H54 (cell line): ENCODE measurements at places on chromosomes 12 and 14.

GRCh38 chr12:110170535-110171185, 46.5 kb downstream of the IFT81 start:
- DNase-seq, result no peak

DNA sequence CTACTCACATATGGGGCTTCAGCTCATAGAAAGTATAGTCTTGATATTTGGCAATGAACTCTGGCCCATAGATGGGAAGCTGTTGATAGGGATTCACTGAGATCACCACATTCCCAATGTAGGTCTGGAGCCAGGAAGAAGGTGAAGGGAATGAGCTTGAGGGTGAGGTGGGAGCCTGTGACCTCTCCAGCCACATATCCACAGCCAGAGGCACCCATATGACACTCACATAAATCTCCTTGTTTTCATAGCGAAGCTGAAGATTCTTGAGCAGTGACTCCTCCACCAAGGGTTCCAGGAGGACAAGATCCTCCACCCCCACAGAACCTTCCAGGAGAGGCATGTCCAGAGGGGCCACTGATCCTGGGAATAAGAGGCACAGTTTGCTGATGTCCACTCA, 1.9 kb downstream of the MYO1A start:
- no peak for DNase-seq

GRCh38 chr12:91618281-91618680, 435.7 kb upstream of the DCN start:
- no peak for DNase-seq

DNA sequence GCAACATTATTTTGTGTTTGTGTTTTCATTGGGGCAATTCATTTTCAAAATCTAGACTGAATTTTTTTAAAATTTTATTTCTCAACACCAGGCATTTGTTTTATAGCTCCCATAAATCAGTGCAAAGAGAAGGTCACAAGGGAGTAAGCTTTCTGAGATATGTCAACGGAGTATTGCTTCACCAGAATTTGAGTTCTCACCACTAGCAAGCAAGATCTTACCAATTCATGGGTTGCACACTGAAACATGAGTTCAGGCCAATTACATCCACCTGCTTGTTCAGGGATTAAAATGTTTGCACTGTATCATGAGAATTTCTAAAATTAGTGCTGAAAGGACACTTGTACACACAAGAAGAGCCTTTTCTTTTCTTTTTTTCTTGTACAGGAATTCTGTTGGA, 121.9 kb downstream of the CAND1 start:
- DNase-seq, result no peak

DNA sequence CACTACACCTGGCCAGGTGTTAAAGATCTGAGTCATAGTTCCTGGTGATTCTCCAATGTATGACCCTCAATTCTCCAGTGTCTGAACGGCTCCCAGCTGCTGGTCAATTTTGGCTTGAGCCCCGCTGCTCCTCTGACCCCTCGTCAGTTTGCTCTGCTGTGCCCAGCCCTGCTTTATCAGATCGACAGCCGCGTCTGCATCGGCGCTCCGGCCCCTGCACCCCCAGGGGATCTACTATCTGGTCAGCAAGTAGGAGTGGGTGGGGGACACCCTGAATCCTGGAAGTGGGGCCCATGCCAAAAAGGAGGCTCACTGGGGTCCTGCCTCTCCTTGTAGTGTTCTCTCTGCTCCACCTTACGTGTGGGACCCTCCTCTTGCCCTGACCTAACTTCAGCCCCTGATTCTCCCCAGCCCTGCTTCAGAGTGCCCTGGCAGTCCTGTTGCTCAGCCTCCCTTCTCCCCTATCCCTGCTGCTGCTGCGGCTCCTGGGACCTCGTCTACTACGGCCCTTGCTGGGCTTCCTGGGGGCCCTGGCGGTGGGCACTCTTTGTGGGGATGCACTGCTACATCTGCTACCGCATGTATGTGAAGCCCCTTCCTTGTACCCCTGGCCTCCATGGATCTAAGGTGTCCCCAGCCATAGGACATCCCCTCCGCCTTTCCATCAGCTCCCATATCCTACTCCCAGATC, 5.0 kb downstream of the SLC39A5 start:
- DNase-seq, result no peak

- DNase-seq, result no peak
Measured at GRCh38 chr14:73761618-73762355, 47.6 kb upstream of the PNMA1 start.

DNA sequence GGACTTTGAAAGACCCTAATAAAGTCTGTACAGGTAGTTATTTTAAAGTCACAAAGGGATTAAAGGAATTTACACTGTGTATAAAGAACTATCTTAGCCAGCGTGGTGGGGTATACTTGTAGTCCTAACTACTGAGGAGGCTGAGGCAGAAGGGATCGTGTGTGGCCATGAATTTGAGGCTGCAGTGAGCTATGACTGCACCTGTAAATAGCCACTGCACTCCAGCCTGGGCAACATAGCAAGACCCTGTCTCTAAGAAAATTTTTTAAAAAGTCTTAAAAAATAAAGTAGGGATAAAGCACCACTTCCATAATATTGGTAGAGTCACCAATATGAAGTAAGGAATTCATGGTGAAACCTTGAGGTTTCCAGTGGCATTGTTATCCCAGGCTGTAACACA, 18.1 kb downstream of the ACVR1B start:
- DNase-seq, result no peak

DNA sequence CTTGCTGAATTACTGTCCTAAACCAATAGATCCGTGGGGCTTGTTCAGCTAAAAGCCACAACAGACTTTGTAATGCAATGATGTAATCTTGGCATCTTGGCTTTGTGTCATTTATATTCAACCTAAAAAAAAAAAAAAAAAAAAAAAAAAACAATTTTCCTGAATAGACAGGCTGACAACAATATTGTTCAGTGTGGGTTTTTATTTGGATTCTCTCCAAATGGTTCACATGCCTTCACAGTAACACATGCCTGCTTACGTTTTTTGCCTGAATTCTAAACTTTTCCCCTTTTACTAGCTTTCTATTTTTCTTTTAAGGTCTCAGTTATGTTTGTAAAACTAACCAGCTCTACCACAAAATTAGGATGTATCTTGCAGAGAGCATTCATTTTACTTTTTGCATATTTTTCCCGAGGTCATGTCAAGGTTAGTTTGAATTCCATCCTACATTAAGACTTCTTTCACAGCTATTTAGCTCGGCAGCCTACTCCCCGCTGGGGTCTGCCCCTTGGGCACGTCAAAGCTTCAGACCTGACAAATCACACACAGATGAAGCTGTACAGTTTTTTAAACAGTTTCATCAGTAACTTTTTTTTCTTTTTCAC, 213.7 kb upstream of the NPAS3 start:
- DNase-seq, result peak; percentile 28
